Stimulated activated CD8-positive, alpha-beta memory T cell treated with anti-CD3 and anti-CD28 coated beads, Interleukin-15, amount 100 ng/mL, for 24 hours (primary cell): ENCODE measurements at places on chromosomes 7 and 10.

GRCh38 chr10:71708301-71708703 is 11.3 kb downstream of the C10orf105 start:
- DNase-seq = no peak

GRCh38 chr10:59358576-59358975 is 3.8 kb downstream of the FAM13C start:
- no peak for DNase-seq

- DNase-seq = no peak
These were observed 62.5 kb upstream of the INPP5A start for GRCh38 chr10:132475086-132475485.

- no peak for DNase-seq
These were observed 45.0 kb upstream of the MGAM2 start for GRCh38 chr7:142066536-142066935.

DNA sequence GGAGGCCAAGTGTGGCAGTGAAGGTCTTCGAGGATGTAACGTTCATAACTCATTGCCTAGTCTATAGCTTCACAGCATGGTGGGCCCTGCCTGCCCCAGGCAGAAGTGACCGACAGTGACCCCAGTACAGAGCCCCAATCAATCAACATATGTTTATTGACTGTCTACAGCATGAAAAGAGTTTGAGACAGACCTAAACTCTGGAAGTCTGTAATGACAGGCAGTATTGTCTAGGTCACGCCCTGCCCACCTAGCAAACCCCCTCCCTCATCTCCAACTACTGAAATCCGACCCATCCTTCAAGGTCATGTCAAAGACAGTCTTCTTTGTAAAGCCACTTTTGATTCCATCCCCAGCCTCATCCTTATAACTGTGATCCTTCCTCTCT is 43.9 kb downstream of the LYZL1 start:
- DNase-seq = no peak

DNA sequence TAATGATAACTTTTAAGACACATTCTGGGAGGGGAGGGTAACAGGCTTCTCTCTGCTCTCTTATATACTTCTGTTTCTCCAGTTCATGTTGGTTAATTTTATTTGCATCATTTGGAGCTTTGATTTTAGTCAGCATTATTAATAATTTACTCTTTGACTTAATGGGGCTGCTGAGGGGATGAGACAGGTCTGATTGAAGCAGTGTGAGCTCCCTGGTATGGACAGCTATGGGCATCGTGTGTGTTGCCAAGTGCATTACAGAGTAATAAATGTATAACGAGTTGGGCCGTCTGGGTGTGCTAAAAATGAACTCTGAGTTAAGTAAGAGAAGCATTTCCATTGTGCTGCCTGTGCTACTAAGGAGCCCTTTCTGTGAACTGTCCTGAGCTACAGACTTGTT is 31.7 kb upstream of the IKZF1 start:
- no peak for DNase-seq

DNA sequence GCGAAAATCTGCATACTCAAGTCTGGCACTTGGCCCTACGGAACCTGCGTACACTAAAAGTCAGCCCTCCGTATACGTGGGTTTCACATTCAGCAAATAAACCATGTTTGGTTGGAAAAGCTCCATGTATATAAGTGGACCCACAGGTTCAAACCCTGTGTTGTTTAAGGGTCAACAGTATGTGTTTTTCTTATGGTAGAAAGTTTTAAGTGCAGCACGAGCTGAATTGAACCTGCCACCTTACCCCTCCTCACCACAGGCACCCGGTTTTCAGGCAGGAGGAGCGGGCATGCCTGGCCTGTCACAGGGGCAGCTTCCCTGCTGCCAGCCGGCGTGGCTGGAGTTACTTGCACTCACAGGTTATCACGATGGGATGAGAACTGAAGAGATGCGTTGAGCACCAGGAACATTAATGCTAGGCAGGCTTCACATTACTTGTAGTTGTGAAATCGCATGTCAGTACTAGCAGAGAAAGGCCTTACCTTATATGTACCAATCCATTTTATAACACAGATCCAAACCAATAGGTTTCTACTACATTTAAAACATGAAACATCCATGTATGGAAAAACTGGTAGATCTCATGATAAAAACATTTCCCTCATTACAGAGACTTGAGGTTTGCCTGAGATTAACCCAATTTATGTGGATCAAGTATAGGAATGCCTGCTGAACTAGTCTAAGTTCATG is 12.9 kb downstream of the INSIG1 start:
- DNase-seq = no peak

GRCh38 chr10:24255115-24255880 is 46.4 kb downstream of the KIAA1217 start:
- no peak for DNase-seq

GRCh38 chr10:125637496-125637895 is 45.5 kb downstream of the TEX36 start:
- no peak for DNase-seq

GRCh38 chr10:130282492-130283218 is 146.5 kb downstream of the GLRX3 start:
- DNase-seq = no peak

DNA sequence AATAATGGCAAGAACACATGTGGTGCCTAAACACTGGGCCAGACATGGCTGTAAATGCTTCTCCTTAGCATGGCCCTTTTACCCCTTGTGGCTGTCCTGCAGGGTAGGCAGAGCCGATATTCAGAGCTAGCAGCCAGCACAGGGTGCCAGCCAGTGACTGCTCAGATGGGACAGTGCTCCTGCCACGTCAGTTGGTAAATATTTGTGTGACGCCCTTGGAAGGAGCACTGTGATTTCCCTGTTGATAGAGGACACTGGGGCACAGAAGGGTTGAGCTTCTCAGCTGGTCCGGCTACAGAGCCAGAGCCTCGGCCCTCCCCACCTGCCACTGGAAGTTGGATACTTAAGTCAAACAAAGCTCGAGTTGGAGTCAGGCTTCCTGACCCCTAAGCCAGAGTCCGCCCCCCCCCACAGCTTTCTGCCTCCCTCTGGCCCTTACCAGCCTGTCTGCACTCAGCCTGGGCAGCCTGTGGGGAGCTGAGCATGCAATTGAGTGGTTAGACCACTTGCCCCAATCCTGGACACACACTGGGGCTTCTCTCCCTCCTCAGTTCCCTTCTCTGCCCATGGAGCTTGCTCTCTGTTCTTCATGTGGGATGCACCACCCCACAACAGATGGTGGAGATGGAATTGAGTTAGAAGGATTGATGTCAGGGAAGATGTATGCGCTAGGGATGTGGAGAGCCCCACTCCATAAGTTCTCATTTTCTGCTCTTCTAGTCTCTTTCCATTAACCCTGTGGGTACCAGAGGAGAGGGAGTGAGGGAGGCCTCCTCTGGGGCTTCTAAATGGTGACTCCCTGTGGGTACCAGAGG is 350.8 kb downstream of the PLXNA4 start:
- DNase-seq = no peak

GRCh38 chr10:70917226-70917625 is 28.9 kb upstream of the PCBD1 start:
- DNase-seq = no peak

DNA sequence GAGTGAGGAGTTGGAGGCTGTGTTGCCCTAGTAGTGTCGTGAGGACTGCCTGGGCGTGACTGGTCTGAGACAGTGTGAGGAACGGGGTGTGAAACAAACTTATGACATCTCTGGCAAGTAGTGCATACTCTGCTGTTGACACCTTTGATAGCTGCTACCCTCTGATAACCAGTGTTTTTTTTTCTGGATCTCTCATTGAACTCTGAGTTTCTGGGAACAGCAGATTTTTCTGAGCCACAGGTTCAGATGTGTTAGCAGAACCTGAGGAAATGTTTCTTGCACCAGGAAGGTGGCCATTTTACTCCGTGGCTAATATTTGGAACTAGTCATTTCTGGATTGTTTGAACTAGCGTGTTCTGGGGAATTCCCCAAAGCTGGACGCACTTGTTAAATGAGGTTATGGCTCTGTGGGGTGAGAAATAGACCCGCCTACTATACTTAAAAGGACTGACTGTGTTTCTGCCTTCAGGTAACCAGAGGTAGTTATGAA is 52.9 kb downstream of the AUTS2 start:
- no peak for DNase-seq

GRCh38 chr7:91045606-91046005 is 218.6 kb upstream of the FZD1 start:
- no peak for DNase-seq

DNA sequence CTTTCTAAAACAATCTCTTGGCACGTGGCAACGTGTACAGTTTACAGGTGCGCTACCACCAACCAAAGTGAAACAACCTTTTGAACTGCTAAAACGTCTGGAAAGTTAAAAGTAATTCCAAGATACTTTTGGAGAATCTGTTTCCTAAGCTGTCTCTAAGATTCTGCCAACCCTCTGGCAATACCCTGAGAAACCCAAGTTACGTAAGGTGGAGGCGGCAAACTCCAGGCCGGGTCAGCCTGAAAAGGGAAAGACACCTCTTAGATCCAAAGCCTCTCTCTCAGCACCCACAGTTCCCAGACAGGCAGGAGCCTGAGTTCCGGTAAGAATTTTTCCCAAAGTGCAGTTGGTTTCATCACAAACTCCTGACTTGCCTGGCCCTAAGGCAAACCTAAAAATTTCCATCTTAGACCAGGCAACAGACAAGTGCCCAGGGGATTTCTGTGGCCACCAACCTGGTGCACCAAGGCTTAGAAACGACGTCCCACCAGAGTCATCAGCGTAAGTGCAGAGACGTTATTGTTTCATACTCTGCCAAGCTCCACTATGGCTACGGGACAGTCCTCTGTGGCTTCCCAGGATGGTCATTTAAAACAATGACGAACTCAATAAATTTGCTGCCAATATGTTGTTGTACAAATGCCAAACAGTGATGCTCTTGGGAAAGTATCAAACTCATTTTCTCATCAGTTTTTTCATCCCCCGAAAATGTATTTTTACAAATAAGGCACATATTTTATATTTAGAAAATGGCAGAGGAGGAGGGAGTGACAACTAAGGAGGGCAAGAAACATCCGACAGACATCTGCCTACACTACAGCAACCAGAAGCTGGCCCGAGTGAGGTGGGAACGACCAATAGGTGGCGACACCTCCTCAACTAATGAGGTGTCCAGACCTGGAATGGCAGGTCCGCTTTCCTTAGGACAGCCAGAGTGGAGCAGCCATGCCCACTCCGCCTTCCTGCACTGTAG is 205.8 kb upstream of the FRMD4A start:
- DNase-seq = no peak

DNA sequence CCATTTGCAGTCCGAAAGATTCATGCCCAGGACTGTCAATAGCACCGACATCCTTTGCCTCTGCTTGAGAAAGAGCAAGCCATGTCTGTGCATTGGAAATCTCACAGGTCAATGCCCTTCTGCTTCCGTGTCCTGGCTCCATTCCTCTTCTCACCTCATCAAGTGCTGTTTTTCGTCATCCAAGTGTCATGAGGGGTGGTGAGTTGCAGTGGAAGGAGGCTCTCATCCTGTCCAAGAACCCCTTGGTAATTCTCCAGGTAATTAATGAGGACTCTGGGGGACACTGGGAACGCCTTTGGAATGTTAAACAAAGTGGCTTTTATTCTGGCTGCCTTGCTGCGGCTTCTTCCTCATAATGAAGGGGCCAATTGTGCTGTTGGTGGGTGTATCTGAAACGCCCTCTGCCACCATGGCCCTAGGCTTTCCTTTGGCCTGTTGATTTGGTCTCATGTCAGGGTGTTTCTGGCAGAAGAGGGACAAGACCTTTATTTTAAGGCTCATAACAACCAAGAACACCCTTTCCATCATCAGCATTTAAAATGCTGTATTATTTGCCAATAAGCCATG is 57.7 kb downstream of the PPP1R3C start:
- no peak for DNase-seq
